ENCODE measurements at places on chromosomes 5 and 9.

- DNase-seq = no peak
These were observed 12.2 kb upstream of the TMEM252 start for GRCh38 chr9:68552700-68553476.

DNA sequence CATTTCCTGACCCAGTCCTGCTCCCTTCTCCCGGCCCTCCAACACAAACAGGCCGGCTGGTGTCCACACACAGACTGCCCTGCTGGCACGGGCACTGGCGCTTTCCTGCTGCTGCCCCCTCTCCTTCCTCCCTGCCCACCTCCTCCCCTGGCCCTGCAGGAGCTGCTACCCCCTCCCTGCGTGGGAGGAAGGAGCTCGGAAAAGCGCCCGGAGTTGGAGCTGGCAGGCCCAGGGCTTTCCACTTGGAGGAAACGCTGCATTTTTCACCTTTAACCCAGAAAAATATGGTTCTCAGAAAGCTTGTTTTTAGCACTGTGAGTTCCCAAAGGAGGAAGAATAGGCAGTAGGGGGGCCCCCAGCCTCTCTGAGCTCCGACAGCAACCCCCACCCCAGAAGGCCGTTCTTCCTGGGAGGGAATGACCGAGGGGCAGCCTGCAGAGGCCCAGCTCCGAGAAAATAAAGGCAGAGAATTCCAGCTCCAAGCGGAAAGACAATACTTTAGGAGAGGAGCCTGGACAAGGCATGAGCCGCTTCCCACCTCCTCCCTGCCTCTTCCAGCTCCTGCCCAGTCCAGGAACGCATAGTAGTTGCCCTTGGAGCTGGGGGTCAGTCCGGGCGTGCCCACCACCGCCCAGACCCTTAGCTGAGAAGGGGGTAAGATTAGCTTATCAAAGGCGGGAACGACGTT, 88.9 kb downstream of the LIFR start:
- peak; percentile 41 for DNase-seq

DNA sequence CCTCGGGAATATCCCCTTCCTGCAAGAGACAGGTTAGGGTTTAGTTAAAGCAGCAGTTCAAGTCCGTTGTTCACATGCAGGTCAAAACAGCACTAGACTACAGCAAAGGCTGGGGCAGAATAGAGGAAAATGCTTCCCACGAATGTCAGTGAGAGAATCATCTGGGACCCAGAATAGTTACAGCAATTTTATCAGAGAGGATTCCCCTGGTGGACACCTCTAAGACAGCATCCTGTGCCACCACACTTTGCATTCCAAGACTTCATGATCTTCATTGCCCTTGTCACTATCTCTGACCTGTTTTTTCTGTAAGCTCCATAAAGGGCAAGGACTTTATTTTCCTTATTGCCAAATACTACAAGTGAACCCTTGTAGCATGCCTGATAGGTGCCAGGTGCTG, 12.9 kb downstream of the GRXCR2 start:
- no peak for DNase-seq

DNA sequence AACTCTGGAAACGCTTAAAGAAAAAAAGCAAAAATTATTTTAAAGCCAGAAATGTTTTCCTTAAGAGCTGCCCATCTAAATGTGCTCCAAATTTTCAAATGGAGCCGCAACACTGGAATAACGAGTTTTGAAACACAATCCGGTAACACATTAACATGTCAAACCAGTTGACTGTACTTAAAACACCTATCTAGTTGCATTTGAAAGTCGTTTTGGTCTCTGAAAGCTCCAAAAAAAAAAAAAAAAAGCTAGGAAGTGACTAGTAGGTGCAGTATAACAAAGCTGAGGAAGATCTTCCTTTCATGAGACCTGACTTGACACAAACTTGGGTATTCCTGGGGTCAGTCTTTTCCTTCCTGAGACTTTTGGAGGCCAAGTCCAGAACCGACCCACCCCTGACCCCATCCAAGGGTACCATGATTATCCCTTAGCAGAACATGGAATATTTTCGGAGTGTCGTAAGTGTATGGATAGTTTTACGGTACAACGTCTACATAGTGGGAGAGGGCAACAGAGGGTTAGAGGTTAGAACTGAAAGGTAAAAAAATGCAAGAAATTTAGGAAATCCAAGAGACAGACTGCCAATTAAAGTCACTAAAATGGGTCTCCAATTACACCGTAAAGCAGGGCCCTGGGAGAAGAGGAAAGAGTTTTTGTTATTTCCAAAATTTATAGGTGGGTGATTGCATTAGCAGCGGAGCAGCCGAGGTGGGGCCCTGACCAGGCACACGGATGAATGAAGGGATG, 812 bp downstream of the CETN3 start:
- peak; percentile 6 for DNase-seq

- DNase-seq = no peak
These were observed 4.9 kb upstream of the RAPGEF1 start for GRCh38 chr9:131744720-131745201.

DNA sequence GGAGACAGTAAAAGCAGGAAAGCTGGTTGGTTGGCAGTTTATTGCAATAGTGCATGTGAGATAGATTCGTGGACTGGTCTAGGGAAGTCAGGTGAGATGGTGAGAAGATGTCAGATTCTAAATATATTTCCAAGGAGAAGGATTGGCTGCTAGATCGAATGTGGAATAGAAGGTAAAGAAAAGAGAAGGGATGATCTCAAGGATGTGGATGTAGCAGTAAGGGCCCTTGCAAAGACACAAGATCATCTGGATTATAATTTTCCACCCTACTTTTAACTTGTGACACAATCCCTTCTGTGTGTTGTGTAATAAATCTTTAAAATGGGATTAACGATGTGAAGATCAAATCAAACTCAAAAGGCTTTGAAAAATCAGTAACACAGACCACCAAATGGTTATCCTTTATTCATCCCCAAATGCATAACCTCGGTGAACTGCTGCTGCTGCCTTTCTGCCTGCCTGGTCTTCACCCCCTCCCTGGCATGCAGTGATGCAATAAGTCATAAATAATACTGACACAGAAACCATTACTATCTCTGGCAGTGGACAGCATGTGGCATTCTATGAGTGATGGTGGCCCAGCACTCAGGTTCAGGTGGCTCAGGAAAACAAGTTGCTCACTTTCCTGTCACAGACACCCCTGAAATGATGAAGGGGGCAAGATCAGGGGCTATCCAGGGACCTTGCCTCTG, 178.4 kb downstream of the FAM114A2 start:
- DNase-seq = no peak

Data from iPS-NIHi11 (cell line).